ENCODE measurements at places on chromosomes 1 and 21.

DNA sequence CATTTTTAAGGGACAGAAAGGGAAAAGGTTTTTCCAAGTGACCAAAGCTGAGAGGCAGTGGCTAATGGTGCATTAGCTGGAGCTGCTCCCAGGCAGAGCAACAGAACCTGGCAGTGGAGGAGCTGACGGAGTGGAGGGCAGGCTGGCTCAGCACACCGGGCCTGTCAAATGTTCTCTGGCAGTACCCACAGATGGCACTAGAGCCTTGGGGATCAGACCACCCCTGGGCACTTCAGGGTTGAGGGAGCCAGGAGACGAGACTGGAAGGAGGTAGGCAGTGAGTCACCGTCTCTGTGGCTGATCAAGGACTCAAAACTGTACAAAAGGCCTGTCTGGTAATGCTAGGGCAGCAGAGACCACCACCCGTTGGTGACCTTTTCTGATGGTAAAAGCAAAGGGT, 121.7 kb upstream of the KIAA0040 start:
- DNase-seq = no peak

DNA sequence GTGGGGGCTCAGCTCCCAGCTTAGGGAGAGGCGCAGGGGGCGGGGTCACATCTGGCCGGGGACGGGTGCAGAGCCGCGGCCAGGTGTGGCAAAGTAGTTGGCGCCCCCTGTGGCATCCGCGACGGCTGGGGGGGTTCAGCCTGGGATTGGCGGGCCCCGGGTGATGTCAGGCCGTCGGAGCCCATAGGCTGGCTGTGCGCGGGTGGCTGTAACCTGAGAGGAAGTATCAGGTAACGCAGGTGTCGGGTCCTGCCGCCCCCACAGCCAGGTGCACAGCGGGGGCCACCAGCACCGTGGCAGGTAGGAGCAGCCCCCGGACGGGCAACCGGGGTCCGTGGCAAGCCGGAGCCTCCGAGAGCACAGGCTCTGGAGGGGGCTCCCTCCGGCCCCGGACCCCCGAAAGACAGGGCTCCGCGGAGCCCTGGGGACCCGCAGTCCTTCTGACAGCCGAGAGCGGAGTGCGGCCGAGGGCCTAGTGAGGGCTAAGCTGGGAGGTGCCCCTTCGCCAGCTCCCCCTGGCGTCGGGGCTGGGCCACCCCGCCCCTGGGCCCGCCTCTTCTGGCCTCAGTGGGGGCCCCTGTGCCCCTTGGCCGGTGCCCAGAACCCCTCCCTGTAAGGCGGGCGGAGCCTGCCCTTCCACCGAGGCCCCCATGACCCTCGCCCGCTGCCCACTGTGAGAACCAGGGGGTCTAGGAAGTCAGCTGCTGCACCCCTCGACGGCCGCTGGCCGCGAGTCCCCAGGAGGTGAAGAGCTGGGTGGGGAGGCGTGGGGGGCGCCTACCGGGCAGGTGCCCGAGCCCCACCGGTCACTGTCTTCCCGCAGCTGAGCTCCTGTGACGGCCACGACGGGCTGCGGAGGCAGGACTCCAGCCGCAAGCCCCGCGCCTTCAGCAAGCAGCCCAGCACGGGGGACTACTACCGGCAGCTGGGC, 17.9 kb downstream of the TNFRSF25 start:
- DNase-seq = no peak

DNA sequence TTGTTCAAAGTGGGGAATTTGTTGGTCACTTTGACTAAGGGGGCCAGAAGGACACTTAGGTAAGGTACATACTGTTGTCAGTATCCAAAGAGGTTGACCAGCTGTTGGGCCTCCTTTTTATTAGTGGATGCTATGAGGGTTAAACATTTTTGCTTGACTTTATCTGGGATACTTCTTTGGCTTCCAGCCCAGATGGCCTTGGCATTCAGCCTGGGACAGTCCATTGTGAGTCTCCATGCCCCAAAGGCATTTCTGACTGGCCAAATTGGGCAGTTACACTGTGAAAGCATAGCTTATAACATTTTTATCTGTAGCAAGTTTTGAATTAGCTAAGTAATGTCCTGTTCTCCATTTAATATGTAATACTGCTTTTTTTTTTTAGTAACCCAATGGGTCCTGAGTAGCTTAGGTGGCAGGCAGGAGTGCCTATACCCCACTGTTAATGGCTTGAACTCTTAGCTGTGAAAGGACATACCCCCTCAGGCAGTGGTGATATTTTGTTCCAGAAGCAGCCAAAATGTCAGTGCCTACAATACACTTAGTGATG, 35.4 kb upstream of the CD1D start:
- DNase-seq = no peak

DNA sequence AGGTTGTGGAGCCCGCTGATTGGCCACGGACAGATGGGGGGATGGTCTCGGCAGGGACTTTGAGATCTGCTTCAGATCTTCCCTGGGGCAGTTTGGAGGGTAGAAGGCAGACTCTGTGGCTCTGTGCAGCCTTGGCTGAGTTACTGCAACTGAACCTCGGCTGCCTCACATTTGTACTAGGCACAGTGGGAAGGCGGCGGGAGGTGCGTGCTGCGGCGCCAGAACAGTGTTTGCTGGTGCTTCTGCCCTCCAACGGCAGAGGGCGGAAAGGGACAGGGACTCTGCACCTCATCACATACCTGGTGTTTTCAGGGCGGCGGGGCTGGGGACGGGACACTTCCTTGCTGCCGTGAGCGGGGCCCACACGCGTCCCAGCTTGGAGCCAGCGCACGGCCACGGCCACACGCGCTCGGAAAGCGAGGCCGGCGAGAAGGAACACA, 26.2 kb downstream of the SLC66A1 start:
- no peak for DNase-seq

DNA sequence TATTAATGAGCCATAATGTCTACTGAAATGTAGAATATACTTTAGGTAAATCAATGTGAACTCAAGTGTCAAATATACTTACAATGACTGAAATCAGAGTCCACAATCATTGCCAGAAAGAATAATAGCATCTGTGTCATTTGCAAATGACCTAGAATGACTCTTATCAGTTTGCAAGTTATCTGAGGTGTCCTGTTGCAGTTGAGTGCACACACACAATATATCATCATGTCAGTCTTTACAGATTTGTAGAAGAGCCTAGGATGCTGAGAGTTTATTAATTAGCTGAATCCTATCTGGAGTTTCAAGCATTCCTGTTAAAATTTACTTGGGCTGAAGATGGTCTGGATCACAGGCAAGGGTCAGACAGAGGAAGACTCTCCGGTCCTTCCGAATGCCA, 324.0 kb upstream of the GREM2 start:
- no peak for DNase-seq

- no peak for DNase-seq
Measured at GRCh38 chr1:116990612-116991151, 10.9 kb upstream of the CD101 start.

- DNase-seq = no peak
Measured at GRCh38 chr1:116769104-116769452, 14.8 kb downstream of the CD2 start.

GRCh38 chr1:58406301-58407071, 140.0 kb downstream of the OMA1 start:
- no peak for DNase-seq

GRCh38 chr1:4718071-4718470, 63.7 kb downstream of the AJAP1 start:
- DNase-seq = no peak

GRCh38 chr1:1775327-1776226, 2.7 kb downstream of the NADK start:
- no peak for DNase-seq

- no peak for DNase-seq
Measured at GRCh38 chr1:113255038-113255719, 135.1 kb upstream of the MAGI3 start.

GRCh38 chr21:45892916-45893739, 88.4 kb upstream of the COL6A1 start:
- DNase-seq = no peak

GRCh38 chr1:202243006-202243405, 49.4 kb downstream of the LGR6 start:
- no peak for DNase-seq

DNA sequence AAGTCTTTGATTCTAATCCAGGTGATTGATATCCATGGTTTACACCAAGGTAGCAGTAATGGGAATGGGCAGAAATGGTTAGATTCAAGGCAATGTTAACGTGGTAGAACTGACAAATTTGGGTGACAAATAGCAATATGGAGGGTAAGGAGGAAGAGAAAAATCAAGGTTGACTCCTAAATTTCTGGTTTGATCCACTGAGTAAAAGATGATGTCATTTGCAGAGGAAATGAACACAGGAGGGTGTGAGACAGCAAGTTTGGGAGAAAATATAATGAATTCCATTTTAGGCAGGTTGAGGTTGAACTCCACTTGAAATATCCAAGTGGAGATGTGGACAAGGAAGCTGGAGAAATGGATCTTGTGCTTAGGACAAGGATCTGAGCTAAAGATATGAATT, 170.9 kb upstream of the CAMK1G start:
- DNase-seq = no peak

GRCh38 chr1:88737338-88737927, 53.4 kb downstream of the PKN2 start:
- DNase-seq = no peak

GRCh38 chr1:30413606-30414005, 309.8 kb downstream of the MATN1 start:
- DNase-seq = no peak

GRCh38 chr1:22900451-22900850, 72.2 kb downstream of the LACTBL1 start:
- DNase-seq = no peak

GRCh38 chr1:47709872-47710231, 272.0 kb downstream of the FOXD2 start:
- no peak for DNase-seq

GRCh38 chr1:1889847-1890505, 911 bp downstream of the GNB1 start:
- DNase-seq = no peak

DNA sequence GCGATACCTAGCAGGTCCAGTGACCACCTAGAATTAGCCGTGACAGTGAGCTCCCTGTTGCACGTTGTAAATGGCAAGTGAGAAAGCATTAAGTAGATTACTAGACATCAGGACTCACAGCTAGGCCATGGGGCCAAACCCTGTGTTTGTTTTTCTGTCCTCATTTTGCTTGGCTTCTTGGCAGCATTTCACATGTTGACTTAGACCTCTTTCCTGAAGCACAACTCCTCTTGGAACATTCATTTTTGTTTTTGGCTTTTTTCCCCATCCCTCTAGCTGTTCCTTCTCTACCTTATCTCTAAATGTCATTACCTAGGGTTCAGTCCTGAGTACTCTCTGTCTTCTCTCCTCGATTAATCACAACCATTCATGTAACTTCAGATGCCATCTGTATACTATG, 16.9 kb upstream of the PTPN14 start:
- DNase-seq = no peak
